ENCODE measurements at places on chromosomes 3 and 15. TPM values are rescaled to one million over a fixed set of nuclear protein-coding genes. Genes with fewer than 3 reads are reported as not detected.

Gene P3H2
- total RNA-seq, result not detected

DNA sequence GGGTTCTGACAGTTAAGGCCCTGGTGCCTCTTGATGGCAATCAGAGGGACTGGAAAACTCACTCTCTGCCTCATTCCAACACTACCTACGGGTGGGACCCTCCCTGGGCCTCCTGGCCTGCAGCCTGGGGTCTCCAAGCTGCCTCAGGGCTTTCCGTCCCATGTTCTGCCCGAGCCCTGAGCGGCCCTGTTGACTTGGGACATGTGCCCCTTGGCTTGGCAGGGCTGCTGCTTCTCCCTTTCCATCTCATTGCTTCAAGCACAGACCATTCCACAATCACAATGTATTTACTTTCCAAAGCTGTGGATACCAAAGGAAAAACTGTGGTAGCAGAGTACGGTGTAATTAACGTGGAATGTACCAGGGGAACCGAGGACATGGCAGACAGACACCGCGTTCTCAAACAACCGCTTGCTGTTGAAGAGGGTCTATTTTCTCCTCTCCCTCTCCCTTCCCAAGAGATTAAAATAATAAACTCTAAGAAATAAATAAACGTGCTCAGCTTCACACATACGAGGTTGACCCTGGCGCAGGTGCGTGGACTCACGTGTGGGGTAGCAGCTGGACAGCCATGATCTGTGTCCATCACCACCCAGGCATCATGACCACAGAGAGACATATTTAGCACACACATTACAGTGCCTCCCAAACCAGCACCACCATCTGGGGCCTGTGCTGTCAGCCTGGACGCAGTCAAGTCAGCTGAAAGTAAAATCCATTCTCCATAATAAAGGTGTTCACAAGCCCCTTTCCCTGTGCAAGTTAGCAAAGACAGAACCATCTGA, 172.0 kb downstream of the XXYLT1 start:
- no peak for DNase-seq

DNA sequence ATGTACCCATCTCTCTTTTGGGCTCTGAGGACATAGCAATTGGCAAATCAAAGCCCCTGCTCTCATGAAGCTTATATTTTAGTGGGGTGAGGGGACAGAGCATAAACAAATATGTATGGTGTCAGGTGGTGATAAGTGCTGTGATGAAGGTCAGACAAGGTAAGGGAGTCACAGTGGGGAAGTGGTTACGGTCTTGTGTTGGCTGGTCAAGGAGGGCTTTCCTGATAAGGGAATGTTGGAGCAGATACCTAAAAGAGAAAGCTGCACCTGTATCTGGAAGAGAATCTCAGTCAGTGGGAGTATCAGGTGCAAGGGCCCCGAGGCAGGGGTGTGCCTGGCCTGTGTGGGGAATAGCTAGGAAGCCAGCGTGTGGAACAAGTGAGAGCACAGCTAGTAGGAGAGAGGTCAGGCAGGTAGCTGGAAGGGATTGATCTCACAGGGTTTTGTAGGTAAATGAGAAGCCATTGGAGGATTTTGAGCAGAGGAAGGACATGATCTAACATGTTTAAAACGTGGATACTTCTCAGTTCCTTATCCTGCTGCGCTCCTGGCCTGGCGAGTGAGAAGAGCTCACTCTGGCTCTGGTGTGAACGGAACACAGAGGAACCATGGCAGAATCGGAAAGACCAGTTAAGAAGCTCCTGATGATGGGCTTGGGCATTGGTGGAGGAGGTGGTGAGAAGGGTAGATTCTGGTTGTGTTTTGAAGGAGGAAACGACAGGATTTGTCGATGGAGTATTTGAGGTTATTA, 35.5 kb downstream of the MRAS start:
- no peak for DNase-seq

DNA sequence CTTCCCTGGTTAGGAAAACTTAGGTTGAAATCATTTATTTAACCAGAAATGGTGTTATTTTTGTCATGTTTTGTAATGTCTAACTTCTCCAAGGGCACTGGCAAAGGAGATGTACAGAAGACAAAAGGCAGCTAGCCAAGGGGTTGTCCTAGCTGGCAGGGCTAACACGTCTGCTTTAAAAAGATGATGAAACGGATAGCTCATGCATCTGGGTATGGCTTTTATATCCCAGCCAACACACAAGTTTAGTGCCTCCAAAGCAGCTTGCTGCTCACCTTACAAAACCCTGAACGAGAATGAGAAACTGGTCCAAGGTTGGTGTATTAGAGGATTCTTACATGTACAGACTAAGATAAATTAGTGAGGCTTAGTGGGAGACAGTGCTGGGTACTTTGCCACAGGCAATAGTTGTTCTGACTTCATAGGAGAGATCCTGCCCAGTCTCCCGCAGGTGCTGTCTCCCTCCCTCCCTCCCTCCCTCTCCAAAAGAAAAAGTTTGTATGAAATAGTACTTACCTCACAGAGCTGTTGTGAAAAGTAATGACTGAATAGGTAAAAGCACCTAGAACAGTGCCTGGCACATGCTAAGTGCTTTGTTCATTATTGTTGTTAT, 47.8 kb downstream of the KCNMB2 start:
- DNase-seq, result no peak

Gene SEMA3G
- total RNA-seq, result 0.21 TPM

DNA sequence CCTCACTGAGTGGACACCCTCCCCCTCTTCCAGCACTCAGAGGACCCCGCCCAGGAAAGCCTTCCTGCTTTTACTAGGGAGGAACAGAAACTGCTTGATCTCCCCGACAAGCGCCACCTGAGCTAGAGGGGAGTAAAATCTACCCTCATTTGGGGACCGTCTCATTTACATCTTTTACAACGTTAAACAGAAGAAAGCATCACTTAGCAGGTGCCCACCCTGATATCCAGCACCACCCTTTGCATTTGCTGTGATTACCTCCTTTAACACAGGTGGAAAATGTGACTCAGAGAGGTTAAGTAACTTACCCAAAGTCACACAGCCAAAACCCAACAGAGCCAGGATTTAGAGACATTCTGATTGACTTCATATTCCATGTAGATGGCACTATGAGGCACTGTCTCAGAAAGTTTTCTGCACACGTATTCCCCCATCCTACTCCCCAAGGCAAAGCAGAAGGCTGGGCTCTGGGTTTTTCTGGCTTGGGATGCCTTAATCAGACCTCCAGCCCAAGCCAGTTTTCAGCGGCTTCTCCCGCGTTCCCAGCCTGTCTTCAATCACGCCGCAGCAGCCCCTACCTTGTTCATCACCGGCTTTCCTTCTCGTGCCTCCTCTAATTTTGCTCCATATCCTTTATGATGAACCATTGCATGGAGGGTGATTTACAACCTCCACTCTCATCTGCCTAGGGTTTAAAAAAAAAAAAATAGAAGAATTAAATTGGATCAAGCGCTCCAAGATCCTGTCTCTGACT, 314.6 kb upstream of the PROK2 start:
- peak; percentile 62 for DNase-seq

GRCh38 chr3:148759430-148759829, 61.7 kb downstream of the AGTR1 start:
- DNase-seq, result no peak

GRCh38 chr3:133570139-133570936, 3.1 kb upstream of the CDV3 start:
- DNase-seq, result no peak

GRCh38 chr3:121362035-121362734, 183.6 kb downstream of the POLQ start:
- DNase-seq, result no peak

Gene PLA2G4D
- not detected for total RNA-seq

- DNase-seq, result peak; percentile 53
Observed at GRCh38 chr3:115660646-115661337, 37.5 kb downstream of the GAP43 start.

Gene DUOXA1
- not detected for total RNA-seq

DNA sequence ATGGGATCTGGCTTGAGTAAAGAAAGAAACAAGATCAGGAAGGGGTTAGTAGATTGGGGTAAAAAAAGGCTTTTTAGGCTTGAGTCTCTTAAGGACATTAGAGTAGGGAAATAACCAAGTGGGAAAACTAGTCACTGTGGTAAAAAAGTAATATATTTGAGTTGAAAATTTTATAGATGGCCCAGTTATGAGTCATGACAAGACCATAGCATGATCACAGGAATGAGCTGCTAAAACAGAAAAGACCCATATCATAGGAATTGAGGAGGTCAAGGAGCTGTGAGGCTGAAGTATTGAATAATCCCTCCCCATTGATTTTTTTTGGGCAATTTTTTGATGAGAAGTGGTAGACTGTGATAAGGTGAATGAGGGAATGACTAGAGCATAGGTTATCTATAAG, 69.2 kb upstream of the TBC1D5 start:
- DNase-seq, result no peak

DNA sequence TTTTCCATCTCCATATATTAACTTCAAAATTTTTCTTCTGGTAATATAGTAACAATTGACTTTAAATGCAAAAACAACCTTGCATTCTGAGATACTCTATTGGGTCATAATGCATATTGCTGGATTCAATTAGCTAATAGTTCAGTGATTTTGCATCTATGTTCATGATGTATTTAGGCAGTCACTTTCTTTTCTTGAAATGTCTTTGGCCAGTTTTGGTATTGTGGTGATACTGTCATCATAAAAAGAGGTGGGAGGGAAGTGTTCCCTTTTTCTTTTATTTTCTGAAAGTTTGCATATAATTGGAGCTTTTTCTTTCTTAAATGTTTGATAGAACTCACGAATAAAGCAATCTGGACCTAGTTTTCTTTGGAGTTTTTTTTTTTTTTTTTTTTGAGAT, 67.4 kb upstream of the ZNF148 start:
- no peak for DNase-seq

Gene AGTR1
- not detected for total RNA-seq

Gene TLR9
- total RNA-seq, result 0.17 TPM

GRCh38 chr15:84645496-84645895, 8.6 kb downstream of the WDR73 start:
- no peak for DNase-seq

DNA sequence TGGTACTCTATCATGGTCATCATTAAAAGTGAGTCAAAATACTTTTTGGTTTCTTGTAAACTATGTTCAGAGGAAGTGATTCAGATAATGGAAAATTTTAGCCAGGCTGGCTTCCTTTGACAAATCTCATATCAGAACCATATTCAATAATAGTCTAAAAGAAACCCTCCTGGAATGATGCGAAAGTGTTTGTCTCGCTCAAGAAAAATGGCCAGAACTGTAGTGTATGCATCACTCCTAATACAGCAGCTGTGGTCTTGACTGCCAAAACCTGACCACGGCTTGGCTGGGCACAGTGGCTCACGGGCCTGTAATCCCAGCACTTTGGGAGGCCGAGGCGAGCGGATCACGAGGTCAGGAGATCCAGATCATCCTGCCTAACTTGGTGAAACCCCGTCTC, 35.6 kb upstream of the KCNMB2 start:
- DNase-seq, result no peak

- DNase-seq, result no peak
Observed at GRCh38 chr3:126266291-126266840, 86.0 kb upstream of the ALDH1L1 start.

GRCh38 chr15:66284271-66284670, 9.1 kb upstream of the DIS3L start:
- no peak for DNase-seq

DNA sequence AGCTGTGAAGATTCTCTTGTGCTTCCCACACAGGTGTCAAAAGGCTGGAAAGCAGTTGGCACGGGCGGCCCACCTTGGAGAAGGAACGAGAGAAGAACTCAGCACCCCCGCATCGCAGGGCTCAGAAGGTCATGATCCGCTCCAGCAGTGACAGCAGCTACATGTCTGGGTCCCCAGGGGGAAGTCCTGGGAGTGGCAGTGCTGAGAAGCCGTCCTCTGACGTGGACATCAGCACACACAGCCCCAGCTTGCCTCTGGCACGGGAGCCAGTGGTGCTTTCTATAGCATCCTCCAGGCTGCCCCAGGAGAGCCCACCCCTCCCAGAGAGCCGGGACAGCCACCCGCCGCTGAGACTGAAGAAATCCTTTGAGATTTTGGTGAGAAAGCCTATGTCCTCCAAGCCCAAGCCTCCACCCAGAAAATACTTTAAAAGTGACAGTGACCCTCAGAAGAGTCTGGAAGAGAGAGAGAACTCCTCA, 31.4 kb downstream of the STARD5 start:
- DNase-seq, result peak; percentile 85

- DNase-seq, result peak; percentile 90
Observed at GRCh38 chr15:99925661-99926461, 192.6 kb upstream of the LYSMD4 start.

GRCh38 chr15:64233299-64233698, 70.5 kb upstream of the PPIB start:
- no peak for DNase-seq

GRCh38 chr3:157859541-157859940, 246.7 kb downstream of the SHOX2 start:
- no peak for DNase-seq

- peak; percentile 73 for DNase-seq
Observed at GRCh38 chr15:65980824-65981456, 111.6 kb downstream of the RAB11A start.

- DNase-seq, result no peak
Observed at GRCh38 chr3:69031635-69032034, 18.2 kb upstream of the EOGT start.

Gene TMEM207
- total RNA-seq, result not detected

- no peak for DNase-seq
Observed at GRCh38 chr3:170367797-170368196, 10.3 kb downstream of the SKIL start.

Gene SAMD7
- total RNA-seq, result not detected

- no peak for DNase-seq
Observed at GRCh38 chr3:180252683-180253082, 215.9 kb upstream of the PEX5L start.

DNA sequence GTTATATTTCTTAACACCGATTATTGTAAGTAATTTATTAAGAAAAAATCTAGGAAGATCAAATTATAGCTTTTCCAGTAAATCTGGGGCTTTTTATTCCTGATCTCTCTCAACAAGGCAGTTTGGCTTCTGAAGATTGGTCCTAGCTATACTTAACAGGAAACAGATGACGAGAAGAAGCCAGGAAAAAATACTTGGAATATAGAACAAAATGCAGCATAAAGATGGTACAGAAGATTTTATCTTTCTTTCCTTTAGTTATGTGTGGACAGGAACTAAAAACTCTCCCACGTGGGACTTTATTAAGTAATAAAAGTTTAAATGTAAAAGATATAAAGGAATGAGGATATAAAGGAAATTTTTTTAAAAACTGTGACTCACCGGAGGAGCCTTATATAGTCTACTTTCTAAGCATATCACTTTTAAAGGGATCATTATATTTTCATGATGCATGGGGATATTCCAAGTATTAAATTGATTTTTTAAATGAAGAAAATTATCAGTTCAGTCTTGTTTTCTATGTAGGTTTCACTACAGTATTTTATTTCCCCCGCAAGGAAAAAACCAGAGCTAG, 8.2 kb downstream of the B3GNT5 start:
- DNase-seq, result no peak

All from activated CD4-positive, alpha-beta T cell treated with anti-CD3 and anti-CD28 coated beads, Interleukin-2, amount 10 ng/mL, durations not matched to agents 24 days and 14 days (primary cell).